Fibroblast of the aortic adventitia (primary cell): ENCODE measurements at places on chromosomes 11 and 22. TPM values are rescaled to one million over a fixed set of nuclear protein-coding genes. Genes with fewer than 3 reads are reported as not detected.

VWA5A gene
- total RNA-seq: 20.5 and 28.4 TPM in 2 replicates

SLC5A12 gene
- 0.09 TPM in 1 of 2 replicates, not detected in the other for total RNA-seq

KRTAP5-8 gene
- total RNA-seq: not detected in 2 replicates

MUC6 gene
- total RNA-seq: under 0.01 TPM in 1 of 2 replicates, not detected in the other

SYT12 gene
- 0.09 TPM in 1 of 2 replicates, not detected in the other for total RNA-seq

MLC1 gene
- total RNA-seq: 0.09 TPM in 1 of 2 replicates, not detected in the other

CREB3L1 gene
- 31.6 and 37.5 TPM in 2 replicates for total RNA-seq

CARD18 gene
- total RNA-seq: not detected in 2 replicates

MYEOV gene
- total RNA-seq: 7.0 TPM in 1 of 2 replicates, not detected in the other

CCDC73 gene
- total RNA-seq: not detected in 2 replicates

RASGRP2 gene
- 0.25 TPM in 1 of 2 replicates, not detected in the other for total RNA-seq

KLHL35 gene
- total RNA-seq: 3.0 and 3.8 TPM in 2 replicates

C1QTNF4 gene
- total RNA-seq: not detected in 2 replicates

SLC25A18 gene
- 0.16 TPM in 1 of 2 replicates, not detected in the other for total RNA-seq

MS4A12 gene
- total RNA-seq: not detected in 2 replicates

SLC22A9 gene
- not detected in 2 replicates for total RNA-seq

HYOU1 gene
- total RNA-seq: 117 and 126 TPM in 2 replicates

FIBIN gene
- total RNA-seq: 15.5 and 22.6 TPM in 2 replicates

SCGB1D2 gene
- not detected in 2 replicates for total RNA-seq

CST6 gene
- 1.7 TPM in 1 of 2 replicates, not detected in the other for total RNA-seq

RTN4RL2 gene
- total RNA-seq: 0.09 and 0.90 TPM in 2 replicates

OR4A16 gene
- not detected in 2 replicates for total RNA-seq

VSTM5 gene
- total RNA-seq: 0.18 and 0.25 TPM in 2 replicates

SAA1 gene
- total RNA-seq: not detected in 2 replicates

PACSIN3 gene
- total RNA-seq: 28.8 and 31.6 TPM in 2 replicates

ADM gene
- total RNA-seq: 103 and 348 TPM in 2 replicates

DEFB131B gene
- not detected in 2 replicates for total RNA-seq

TMEM126B gene
- 89.9 and 112 TPM in 2 replicates for total RNA-seq

ZP1 gene
- total RNA-seq: not detected in 2 replicates

OSM gene
- not detected in 2 replicates for total RNA-seq

ZC3H12C gene
- total RNA-seq: 8.7 and 17.4 TPM in 2 replicates

UBQLNL gene
- total RNA-seq: 0.36 and 0.41 TPM in 2 replicates

FGF4 gene
- 0.08 TPM in 1 of 2 replicates, not detected in the other for total RNA-seq

LMNTD2 gene
- 0.36 TPM in 1 of 2 replicates, not detected in the other for total RNA-seq

POLR2F gene
- total RNA-seq: 18.3 and 112 TPM in 2 replicates

WBP2NL gene
- 0.18 and 1.6 TPM in 2 replicates for total RNA-seq

PRR33 gene
- total RNA-seq: not detected in 2 replicates

FGF3 gene
- not detected in 2 replicates for total RNA-seq

RAB38 gene
- 0.41 and 1.2 TPM in 2 replicates for total RNA-seq

MS4A14 gene
- not detected in 2 replicates for total RNA-seq

GNAZ gene
- total RNA-seq: 1.3 and 3.1 TPM in 2 replicates

DEPDC7 gene
- total RNA-seq: 3.5 and 9.9 TPM in 2 replicates

POU2AF3 gene
- 0.45 and 1.3 TPM in 2 replicates for total RNA-seq

TMPRSS6 gene
- not detected in 2 replicates for total RNA-seq

PPP1R14B gene
- 42.1 and 264 TPM in 2 replicates for total RNA-seq

ABCC8 gene
- total RNA-seq: not detected in 2 replicates
